Stimulated activated CD8-positive, alpha-beta memory T cell treated with anti-CD3 and anti-CD28 coated beads, Interleukin-12 subunit alpha, Interleukin-12 subunit beta, amount 100 ng/mL, for 1 hour (primary cell): ENCODE measurements at places on chromosomes 4 and X.

DNA sequence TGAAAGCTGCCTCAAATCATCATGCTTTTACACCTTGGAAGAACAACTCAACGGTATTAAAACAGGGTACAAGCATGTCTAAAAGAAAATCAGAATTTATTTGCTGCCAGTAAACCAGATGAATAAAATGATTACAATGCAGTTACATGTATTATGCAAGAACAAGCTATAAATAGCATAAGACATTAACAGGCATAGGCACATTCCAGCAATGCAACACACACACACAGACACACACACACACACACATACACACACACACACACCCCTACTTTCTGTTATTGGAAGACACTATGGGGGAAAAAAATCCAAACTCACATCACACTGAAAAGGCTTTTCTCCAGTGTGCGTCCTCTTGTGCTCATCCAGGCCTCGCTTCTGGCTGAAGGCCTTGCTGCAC, 212.5 kb downstream of the PRDM5 start:
- DNase-seq, result no peak

DNA sequence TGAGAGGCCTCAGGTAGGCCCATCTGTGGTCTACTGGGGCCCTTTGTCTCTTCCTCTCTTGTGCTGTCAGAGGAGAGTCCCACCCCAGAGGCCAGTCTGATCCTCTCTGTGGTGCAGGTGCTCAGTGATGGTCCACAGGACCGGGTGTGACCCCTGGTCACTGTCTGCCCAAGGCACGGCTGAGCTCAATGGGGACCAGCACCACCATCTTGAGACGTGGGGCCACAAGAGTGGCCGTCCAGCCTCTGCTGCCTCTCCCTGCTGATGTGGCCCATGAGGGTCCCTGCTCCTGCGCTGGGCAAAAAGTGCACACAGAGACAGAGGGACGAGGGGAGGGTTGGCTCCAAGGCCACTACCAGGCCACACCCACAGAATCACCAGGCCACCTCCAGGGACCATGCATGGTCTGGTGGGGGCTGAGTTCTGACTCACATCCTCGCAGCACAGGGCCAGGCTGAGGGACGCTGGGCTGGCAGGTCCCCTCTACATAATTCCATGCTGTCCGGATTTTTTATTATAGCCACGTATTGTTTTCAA, 88.3 kb downstream of the FAM53A start:
- no peak for DNase-seq

GRCh38 chrX:1334854-1335253, 1.7 kb upstream of the IL3RA start:
- DNase-seq, result no peak

DNA sequence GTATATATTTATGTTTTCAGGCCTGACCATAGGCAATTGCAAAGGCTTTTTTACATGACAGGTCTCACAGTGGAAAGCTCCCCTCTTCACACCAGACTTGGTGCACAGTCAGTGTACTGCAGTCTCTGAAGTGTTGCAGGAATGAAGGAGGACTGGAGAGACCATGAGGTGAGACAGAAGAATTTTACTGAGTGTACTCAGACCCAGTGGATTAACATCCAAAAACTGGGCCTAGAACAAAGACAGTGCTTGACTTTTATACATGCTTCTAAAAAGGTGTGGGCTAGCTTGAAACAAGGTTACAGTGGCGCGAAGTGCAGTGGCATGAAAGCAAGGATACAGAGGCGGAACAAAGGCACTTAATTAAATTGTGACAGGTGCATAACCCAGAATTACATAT, 822.9 kb downstream of the RAPGEF2 start:
- no peak for DNase-seq

GRCh38 chr4:16438986-16439385, 212.7 kb upstream of the TAPT1 start:
- no peak for DNase-seq

DNA sequence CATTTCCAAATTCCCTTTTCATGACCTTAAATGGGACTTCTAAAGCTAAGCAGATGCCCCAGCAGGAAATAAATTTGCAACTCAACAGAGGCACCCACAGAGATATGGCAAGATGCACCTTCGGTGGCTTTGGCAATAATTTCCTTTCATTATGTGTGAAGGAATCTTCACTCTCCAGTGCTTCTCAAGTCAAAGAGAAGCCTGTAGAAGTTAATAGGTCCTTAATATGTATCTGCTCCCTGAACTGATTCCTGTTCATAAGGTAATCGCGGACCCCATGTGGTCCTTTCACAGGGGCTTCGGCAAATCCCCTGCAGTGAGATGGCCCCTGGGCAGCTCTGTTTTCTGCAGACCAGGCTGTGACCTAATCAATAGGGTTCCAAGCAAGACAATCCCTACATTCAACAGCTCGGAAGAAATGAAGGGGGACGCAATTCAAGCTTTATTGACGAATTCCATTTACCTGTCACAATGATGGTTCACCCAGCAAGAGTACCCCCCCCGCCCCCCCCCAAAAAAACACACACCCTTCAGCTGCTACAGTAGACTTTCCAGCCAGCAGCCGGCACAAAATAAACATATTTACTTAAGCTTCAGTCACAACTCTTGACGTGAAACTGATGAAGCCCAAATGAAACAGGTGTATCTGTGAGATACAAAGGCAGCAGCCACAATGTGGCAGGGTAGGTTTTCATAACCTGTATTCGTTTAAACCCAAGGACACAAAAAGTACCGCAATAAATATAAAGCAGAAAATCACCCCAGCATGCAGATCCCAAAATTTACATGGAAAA, 35.3 kb downstream of the FAT1 start:
- no peak for DNase-seq

- no peak for DNase-seq
Observed at GRCh38 chr4:187612301-187612700, 383.3 kb upstream of the ZFP42 start.

DNA sequence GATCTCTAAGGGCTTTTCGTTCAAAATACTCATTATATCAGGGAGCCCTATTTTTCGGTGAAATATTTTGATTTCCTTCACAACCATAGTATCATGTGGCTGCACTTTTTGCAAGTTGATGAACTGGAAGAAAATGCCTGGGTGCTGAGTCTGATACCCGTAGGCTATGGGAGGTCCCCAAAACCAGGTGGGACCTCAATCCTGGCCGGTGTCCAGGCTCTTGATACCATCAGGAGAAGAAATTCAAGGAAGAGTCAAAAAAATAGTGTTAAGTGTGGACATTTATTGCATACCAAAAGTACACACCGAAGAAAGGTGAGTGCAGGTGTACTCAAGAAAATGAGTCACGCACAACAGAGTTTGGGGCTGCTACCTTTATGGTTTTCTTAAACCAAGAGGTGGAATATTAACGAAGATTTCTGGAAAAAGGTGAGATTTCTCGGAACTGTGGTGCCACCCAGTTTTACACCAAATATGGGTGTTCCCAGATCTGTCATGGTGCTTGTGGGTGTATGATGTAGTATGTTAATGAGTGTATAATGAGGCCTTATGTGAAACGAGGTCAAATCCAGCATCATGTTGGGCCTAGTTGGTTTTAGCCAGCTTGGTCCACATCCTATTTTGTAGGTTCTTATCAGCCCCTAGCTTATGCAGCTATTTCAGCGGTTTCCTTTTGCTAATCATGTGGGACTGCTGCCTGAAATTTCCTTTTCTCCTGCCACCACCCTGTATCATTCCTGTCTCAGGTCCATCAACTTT, 29.9 kb downstream of the VCX2 start:
- DNase-seq, result no peak

DNA sequence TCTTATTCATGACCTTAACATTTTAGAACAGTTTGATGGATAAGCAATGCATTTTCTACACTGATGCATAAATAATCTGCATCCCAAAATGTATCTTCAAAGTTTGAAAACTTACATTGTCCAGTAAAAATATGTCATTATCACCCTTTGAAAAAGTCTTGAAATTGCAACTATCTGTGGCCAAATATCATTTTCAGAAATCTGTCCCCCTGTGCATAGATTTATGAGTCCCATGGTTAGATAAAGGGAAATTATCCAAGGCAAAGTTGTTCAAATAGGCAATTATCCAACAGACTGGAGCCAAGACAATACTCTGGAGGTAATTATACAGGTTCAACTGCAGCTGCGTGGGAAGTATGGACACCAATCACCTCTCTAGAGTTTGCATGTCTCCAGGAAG, 182.5 kb upstream of the INTU start:
- no peak for DNase-seq

GRCh38 chr4:177740563-177740962, 298.3 kb upstream of the AGA start:
- no peak for DNase-seq

GRCh38 chr4:164802301-164802901, 48.5 kb downstream of the SMIM31 start:
- DNase-seq, result no peak

- DNase-seq, result no peak
Observed at GRCh38 chr4:21986307-21986706, 37.7 kb upstream of the KCNIP4 start.

DNA sequence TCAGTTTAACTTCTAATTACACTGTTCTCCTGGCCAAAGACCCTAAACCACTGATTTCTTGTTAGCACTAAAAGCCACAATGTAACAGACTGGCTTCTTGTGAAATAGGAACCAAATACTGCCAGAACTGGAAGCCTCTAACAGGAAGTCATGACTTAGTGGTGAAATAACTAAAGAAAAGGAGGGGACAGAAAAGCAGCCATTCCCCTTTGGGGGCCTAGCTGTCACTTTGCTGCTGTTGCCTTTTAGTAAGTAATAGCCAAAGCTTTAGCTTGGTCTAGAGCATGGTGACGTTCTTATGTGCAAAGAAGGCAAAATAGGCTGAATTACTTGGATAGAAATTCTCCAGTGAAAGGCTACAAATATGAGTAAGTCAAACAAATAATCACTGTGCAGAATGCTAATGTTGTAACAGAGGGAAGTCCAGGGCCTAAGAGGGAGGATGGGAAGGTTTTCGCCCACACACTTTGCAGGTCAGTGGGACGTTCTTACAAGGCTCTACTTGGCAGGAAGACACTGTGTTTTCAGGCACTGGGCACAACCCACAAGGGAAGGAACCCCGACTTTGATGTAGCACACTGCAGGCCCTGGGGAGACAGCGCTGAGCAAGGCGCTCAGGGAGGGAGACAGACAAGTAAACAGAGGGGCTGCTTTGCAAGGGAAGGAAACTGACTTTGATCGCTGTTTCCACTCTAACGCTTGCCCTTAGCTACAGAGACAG, 16.7 kb downstream of the GAB3 start:
- DNase-seq, result no peak

DNA sequence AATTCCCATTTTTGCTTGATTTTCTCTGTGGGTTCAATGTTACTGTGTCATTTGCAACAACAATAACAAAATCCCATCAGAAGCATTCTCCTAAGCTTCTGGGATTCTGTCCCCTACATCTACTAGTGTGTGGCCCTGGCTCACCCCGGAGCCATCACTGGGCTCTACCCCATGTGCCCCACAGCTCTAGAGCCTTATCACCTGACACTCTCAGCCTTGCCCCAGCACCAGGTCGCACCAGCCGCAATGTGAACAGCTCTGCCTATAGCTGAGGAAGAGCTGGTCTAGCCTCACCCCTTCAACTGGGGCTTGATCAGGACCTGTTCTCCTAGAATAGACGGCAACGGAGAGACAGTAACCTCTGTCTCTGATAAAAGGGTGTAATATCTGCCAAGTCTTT, 161.7 kb downstream of the SHROOM3 start:
- no peak for DNase-seq

DNA sequence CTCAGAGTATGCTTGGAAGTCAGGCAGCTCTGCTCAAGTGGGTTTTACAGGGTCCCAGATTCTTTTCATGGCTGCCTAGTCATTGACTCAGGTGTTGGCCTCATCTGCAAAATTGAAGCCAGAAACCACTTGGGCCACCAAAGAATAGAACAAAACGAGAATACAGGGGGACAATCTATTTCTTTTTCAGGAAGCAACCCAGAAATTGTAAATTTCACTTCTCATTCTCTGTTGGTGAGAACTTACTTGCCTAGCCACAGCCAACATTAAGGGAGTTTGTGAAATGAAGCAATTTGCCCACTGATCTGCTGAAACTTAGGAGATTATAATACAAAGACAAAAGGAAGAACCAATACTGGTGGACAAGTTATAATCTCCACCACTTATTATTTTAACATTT, 8.6 kb upstream of the TKTL2 start:
- no peak for DNase-seq

GRCh38 chr4:24921491-24921890, 8.6 kb upstream of the CCDC149 start:
- DNase-seq, result no peak

- DNase-seq, result no peak
Observed at GRCh38 chr4:10285028-10285427, 168.4 kb upstream of the WDR1 start.

DNA sequence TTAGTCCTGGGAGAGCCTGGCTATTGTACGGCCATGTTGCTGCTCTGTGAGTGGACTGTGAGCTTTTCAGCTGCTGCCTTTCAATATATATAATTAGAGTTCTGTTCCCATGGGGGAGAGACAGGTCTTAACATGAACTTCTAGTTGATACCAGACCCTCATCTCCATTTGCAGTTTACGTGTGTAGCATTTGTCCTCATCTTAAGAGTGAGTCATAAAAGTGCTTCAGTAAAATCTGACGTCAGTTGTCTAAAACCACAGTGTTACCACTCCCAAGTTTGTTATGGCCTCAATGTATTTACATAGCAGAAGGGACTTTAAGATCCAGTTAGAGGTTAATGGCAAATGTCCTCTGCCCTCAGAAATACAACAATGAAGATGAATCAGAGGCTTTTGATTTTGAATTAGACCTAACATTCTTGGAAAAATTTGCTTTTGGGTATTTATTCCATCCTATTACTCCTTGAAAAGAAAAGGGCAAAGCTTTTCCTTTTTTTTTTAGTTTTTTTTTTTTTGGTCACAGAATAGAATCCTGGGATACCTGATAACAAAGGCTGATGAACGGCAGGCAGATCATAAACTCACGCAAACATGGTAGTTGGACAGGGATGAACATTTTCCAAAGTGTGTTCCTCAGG, 38.6 kb downstream of the PHOX2B start:
- DNase-seq, result no peak

GRCh38 chrX:17411205-17411604, 36.2 kb downstream of the NHS start:
- no peak for DNase-seq
